ENCODE measurements at places on chromosomes 7 and 10. TPM values are rescaled to one million over a fixed set of nuclear protein-coding genes. Genes with fewer than 3 reads are reported as not detected.

DNA sequence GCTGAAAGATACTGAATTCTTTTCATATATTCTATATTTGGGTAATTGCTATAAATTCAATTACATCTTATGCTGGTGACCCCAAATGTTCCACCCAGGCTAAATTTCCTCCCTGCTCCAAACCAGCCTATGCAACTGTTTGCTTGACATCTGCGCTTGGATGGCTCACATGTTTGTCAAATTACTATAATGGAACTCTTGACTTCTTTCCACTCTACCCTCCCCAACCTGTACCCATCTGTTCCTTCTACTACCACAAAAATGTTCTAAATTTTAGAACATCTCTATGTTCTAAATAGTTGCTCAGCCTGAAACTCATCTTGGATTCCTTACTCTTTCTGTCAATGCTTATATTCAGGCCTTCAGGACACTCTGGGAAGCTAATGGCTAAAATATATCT, 249.9 kb upstream of the SMIM30 start:
- H3K4me3 ChIP-seq = no peak overlapping the region
- H3K27me3 ChIP-seq = no peaks in the 10 kb centered on the region
- no peak for DNase-seq
- no peaks in the 10 kb centered on the region for H3K36me3 ChIP-seq
- no peaks in the 10 kb centered on the region for H3K4me1 ChIP-seq

DNA sequence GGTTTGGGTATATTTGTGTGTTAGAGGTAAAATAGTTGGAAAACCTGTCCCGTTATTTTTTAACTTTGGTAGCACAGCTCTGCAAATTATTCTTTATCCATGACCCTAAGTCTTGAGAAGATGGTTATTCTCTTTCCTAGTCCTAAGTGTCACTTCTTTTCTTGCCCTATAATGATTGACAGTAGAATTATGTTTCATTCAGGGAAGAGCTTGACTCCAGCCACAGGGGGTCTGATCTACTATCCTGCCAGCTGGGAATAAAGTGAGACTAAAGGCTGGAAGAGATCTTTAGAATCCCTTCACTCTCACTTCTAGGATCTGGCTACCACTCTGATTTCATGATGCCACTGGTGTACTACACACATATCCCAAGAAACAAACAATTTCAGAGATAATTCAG, 90.4 kb downstream of the PHTF2 start:
- H3K4me3 ChIP-seq = no peak overlapping the region
- no peaks in the 10 kb centered on the region for H3K36me3 ChIP-seq
- peak overlapping the region; percentile 71 for H3K27ac ChIP-seq
- H3K27me3 ChIP-seq = no peaks in the 10 kb centered on the region
- DNase-seq = no peak
- peaks cover 26% of the 10 kb centered on the region for H3K4me1 ChIP-seq

HGF gene
- 2.0 TPM for total RNA-seq

- no peak for DNase-seq
- H3K4me3 ChIP-seq = no peak overlapping the region
- H3K27me3 ChIP-seq = no peaks in the 10 kb centered on the region
- H3K4me1 ChIP-seq = no peaks in the 10 kb centered on the region
- H3K36me3 ChIP-seq = no peaks in the 10 kb centered on the region
Measured at GRCh38 chr7:33591490-33591889, 313.8 kb upstream of the BMPER start.

DNA sequence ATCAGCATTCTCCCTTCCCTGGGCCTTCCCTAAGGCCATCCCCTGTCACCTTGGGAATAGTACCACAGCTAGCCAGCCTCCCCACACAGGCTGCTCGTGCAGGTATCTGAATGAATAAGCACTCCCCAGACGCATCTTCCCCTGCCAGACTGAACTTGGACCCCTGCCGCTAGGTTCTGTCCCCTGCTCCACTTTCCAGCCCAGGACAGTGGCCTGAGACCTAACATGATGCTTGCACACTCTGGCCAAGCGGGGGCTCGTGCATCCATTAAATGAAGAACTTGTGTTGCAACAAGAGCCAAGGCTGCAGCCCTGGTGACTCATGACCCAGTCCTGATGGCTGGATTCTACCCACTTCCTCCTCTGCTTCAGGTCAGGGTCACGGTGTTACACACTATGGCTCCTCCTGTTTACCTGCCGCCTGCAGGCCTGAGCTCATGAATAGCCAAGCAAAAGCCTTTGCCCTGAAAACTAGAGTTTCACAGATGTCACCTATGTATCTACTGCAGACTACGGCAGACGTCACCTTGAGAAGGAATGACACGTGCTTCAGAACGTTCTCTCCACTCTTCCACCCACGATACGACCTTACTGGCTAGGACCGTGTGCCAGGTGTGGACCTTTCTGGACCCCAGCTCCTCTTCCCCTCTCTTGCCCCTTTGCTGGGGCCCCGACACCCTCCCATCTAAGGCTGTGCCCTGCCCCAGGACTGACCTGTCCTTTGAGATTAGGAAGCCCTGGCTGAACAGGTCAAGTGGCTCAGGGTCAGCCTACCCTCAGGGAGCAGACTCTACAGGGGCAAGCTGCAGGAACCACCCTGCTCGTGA, 6.5 kb downstream of the ASB13 start:
- H3K36me3 ChIP-seq = no peaks in the 10 kb centered on the region
- peak; percentile 68 for DNase-seq

GRCh38 chr10:115606086-115606485, 512.9 kb downstream of the ATRNL1 start:
- no peaks in the 10 kb centered on the region for H3K27me3 ChIP-seq
- DNase-seq = no peak
- no peak overlapping the region for H3K27ac ChIP-seq
- no peaks in the 10 kb centered on the region for H3K4me1 ChIP-seq

GRCh38 chr10:49527061-49527460, 11.9 kb downstream of the ERCC6 start:
- no peaks in the 10 kb centered on the region for H3K27me3 ChIP-seq
- DNase-seq = no peak
- H3K36me3 ChIP-seq = peaks cover 95% of the 10 kb centered on the region
- H3K4me3 ChIP-seq = no peak overlapping the region
- no peak overlapping the region for H3K27ac ChIP-seq

- DNase-seq = no peak
- H3K27me3 ChIP-seq = no peaks in the 10 kb centered on the region
- peak overlapping the region; percentile 39 for H3K27ac ChIP-seq
- no peaks in the 10 kb centered on the region for H3K36me3 ChIP-seq
Measured at GRCh38 chr7:131016230-131016629, 282.2 kb upstream of the KLF14 start.

AKR1B1 gene
- total RNA-seq = 195 TPM

CLRN3 gene
- total RNA-seq = not detected

- no peaks in the 10 kb centered on the region for H3K4me1 ChIP-seq
- no peaks in the 10 kb centered on the region for H3K36me3 ChIP-seq
- peaks cover 2% of the 10 kb centered on the region for H3K27me3 ChIP-seq
Measured at GRCh38 chr10:104678658-104679057, 37.6 kb downstream of the SORCS3 start.

CLEC5A gene
- 1.2 TPM for total RNA-seq

GRCh38 chr7:129434675-129435318, 565 bp downstream of the STRIP2 start:
- H3K4me1 ChIP-seq = peaks cover 13% of the 10 kb centered on the region
- H3K36me3 ChIP-seq = no peaks in the 10 kb centered on the region
- H3K27ac ChIP-seq = peak overlapping the region; percentile 91
- H3K27me3 ChIP-seq = no peaks in the 10 kb centered on the region

GRCh38 chr10:46226232-46226631, 60.6 kb upstream of the ANTXRL start:
- no peak overlapping the region for H3K27ac ChIP-seq
- no peaks in the 10 kb centered on the region for H3K27me3 ChIP-seq
- DNase-seq = no peak
- H3K4me3 ChIP-seq = no peak overlapping the region
- H3K36me3 ChIP-seq = no peaks in the 10 kb centered on the region

TEX47 gene
- not detected for total RNA-seq
